Hematopoietic multipotent progenitor cell treated with erythropoietin and hydrocortisone succinate and interleukin-3 and kit ligand, for 6 days (in vitro differentiated cells): ENCODE measurements at places on chromosomes 6 and 20.

- no peak for DNase-seq
Observed at GRCh38 chr6:132079286-132079685, 128.1 kb upstream of the CCN2 start.

DNA sequence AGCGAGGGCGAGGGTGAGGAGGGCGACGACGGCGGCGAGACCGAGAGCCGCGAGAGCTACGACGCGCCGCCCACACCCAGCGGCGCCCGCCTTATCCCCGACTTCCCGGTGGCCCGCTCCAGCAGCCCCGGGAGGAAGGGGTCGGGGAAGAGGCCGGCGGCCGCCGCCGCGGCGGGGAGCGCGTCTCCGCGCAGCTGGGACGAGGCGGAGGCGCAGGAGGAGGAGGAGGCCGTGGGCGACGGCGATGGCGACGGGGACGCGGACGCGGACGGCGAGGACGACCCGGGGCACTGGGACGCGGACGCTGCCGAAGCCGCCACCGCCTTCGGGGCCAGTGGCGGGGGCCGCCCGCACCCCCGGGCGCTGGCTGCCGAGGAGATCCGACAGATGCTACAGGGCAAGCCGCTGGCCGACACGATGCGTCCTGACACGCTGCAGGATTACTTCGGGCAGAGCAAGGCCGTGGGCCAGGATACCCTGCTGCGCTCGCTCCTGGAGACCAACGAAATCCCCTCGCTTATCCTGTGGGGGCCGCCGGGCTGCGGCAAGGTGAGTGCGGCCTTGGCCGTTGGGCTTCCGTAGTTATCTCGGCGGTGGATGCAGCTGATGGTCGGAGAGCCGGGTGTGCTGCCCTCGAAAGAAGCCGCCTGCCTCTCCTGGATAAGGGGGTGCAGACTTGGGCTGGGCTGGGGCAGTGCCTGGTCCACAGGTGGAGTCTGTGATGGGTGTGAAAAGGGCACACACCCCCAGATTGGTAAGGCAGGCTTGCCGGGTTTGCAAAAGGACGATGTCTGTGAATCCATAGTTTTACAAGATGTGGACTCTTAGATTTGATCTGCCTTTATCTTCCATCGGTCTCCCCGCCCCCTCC, 938 bp downstream of the WRNIP1 start:
- peak; percentile 74 for DNase-seq

DNA sequence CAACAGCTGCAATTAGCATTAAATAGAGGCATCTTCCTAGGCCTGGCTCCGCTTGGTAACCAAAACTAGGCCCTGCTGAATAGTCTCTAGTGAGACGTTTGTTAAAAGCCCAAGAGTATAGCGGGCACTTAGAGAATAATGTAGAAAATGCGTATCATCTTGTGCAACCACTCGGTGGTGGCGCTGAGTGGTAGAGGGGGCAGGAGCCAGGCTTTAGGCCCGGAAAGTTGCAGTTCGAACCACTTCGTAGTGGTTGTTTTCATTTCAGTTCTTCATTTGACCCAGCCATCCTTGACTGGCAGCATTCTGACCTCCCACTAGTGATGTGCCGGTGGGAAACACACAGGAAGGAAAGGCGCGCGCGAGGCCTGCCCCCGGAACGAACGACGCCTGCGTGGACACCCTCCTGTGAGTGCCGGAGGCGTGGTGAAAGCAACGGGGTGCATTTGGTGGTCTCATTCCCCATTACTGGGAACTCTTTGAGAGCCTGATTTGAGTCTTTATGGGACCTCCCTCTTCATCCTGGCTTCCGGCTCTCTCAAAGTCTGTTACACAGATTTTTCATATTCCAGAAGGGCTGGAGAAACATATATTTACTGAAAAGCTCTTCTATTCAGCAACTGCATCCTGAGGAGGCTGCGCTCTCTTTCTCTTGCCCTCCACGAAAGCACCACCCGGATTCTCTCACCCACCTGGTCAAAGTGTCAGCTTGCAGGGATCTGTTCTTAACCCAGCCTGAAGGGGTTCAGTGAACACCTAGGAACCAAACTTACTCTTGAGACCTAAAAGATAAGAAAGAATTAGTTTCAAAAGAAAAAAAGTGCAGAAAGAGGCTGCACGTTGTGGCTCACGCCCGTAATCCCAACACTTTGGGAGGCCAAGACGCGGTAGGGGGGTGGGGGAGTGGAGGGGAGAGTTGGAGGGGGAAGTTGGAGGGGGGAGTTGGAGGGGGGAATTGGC, 18.2 kb downstream of the GPX5 start:
- peak; percentile 39 for DNase-seq

DNA sequence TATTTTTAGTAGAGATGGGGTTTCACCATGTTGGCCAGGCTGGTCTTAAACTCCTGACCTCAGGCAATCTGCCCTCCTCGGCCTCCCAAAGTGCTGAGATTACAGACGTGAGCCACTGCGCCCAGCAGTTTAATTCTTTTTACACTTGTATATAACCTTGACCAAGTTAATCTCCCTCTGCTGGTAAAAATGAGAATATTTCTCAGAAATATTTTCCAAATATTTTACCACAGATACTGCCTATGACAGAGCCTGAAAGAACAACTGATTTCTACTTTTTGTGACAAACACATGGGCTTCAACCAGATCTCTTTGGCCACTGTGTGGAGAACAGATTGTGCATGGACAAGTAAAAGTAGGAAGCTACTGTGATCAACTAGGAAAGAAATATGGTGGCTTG, 21.2 kb upstream of the NHSL1 start:
- DNase-seq, result peak; percentile 44

- peak; percentile 44 for DNase-seq
Observed at GRCh38 chr6:125748406-125749172, 843 bp upstream of the HEY2 start.

DNA sequence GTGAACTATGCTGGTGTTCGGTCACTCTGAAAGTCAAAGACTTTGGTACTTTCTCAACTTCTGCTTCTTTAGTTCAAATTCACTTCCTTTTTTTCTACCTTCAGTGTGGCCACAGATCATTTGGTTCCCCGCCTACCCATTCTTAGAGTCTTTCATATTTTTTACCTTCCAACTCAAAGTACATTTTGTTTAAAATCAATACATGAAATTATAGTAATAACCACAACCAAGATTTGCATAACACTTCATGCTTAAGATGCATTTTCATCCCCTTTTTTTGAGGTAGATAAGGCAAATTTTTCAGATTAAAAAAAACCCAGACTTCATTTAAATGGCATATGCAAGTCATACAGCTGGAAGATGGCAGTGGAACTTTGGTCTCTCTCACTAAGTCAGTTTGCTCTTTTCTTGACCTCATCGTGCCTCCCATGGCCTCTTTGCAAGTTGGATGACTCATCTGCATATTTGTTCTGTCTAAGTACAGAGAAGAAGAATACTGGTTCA, 11.9 kb upstream of the CNR1 start:
- DNase-seq, result no peak

DNA sequence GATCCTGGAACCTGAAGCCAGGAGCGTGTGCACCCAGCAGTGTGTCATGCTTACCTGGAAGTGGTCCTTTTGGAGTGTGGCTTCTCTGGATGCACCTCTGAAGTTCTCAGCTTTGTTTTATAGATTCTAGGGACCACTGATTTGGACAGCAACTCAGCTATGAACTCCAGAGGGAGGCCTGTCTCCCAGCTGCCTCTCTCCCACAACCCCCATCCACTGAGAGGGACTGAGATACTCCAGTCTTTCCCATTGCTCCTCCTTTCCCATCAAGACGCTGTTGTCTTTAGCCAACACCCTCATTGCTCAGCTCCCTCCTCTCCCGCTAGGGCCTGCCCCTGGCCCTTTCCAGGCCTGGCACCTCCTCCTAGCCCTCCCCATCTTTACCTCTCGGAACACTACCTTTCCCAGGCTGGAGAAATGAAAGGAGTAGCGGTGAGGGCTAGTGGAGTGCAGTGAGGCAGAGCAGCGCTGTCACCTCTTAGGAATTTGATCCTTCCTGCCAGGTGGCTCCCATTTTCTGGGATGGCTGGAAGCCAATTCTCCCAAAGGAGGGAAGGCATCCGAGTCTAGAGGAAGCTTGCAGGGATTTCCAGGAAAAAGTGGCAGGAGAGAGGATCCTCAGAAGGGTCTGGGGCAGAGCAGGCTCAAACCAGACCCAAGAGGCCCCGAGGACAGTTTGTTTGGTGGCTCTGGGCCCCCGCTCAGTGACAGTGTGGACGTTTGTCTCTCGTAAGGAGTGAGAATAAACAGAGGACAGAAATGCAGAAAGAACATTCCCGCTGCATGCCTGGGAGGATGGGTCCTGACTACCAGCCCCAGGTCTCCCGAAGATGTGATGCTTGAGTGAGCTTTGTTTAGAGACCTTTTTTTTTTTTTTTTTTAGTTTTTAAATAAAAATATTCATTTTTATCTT, at the start of gene LRRN4:
LRRN4 (minus strand) TSS at position 285 of the 913 bp plus-strand sequence. CDS start 1,261 bp downstream, outside the sequence.
- DNase-seq, result no peak
